ENCODE measurements at places on chromosomes 6 and 20.

DNA sequence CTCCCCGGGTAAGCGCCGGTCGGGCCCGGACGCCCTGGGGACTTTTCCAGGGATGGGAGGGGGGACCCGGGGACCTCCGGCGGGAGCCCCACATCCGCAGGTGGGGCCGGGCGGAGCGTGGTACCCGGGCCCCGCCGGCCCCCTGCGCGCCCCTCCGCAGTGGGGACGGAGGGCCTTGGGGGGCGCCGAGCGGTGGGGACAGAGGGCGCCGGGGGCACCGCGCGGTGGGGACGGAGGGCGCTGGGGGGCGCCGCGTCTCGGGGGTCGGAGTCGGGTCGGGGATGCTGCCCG is 270 bp downstream of the PLEKHG1 start:
- no peak for DNase-seq

GRCh38 chr6:6689400-6690143 is 101.1 kb downstream of the LY86 start:
- no peak for DNase-seq

DNA sequence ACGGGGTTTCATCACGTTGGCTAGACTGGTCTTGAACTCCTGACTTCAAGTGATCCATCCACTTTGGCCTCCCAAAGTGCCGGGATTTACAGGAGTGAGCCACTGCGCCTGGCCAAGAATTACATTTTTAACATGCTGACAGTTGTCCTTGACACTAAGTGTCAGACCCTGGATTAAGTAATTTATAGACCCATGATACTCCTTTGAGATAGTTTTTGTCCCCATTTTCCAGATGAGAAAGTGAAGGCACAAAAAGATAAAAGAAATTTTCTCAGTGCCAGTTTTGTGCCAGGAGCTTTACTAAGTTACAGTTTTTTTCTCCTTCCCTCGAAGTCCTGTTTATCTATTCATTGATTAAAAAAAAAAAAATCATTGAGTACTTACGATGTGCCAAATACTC is 9.8 kb upstream of the EDEM2 start:
- no peak for DNase-seq

- DNase-seq = no peak
Observed at GRCh38 chr6:27517928-27518787, 45.3 kb upstream of the ZNF184 start.

GRCh38 chr6:85751374-85752055 is 108.8 kb upstream of the SYNCRIP start:
- DNase-seq = no peak

DNA sequence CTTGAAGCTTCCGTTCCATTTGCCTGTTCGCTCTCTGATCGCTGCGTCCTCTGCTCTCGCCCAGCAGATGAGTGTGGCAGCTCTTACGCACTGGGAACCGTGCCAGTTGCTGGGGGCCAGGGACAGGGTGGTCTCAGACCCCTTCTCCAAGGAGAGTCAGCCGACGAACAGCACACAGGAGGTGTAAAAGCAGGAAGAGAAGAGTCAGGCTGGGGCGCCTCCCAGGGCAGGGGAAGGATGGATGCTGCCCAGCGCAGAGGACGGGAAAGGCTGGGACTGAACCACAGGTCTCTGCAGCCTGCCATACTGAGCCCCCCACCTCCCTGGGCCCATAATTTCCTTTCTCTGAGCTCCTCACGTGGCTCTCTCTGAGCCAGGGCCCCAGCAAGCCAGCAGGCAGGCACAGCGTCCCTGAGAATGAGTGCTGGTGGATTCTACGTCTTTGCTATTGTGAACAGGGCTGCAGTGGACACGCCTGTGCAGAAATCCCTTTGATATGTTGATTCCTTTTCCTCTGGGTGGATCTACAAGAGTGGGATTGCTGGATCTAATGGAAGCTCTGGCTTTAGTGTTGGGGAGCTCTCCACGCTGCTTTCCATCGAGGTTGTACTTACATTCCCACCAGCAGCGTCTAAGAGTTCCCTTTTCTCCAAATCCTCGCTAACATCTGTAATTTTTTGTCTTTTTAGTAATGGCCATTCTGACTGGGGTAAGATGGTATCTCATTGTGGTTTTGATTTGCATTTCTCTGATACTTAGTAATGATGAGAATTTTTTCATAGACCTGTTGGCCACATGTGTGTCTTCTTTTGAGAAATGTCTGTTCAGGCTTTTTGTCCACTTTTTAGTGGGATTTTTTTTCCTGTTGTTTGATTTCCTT is 104.1 kb downstream of the PSMB1 start:
- no peak for DNase-seq

- DNase-seq = no peak
Observed at GRCh38 chr6:169165561-169166300, 87.9 kb downstream of the THBS2 start.

GRCh38 chr6:146876271-146877151 is 277.7 kb downstream of the ADGB start:
- DNase-seq = no peak

DNA sequence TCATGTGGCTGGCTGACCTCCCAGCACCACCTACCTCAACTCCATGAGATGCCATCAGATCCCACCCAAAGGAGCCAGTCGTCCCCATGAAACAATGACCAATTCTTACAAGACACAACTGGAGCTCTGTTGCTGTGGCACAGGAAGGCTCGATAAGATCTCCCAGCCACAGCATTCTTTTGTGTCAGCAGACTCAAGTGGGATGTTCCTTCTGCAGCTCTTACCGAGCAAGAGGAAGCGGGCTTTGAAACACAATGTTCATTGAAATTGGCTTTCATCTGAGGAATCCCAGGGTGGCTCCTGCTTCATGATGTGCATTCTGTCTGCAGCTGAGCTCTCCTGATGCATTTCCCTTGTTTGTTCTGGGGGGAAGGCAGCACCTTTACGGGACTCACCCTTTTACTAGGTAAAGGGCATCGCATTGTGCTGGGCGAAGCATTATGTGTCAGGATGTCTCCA is 222.0 kb upstream of the SGK1 start:
- DNase-seq = no peak

DNA sequence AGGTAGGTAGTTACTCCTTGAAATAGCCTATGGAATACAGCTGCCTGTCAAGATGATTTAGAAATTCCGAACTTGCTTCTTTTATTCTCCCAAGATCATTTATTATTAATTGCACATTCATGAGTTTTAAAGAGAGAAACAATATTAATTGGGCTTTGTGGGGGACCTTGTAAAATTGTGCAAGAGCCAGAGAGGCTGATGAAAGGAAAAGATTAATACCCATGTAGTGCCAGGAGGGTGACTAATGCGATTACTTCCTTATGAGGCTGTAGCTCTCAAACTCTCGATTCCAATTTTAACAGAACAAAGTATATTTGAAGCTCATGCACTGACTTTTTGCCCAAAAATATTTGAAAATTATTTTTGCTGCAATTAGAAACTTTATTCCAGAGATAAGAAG is 423.8 kb upstream of the ID4 start:
- no peak for DNase-seq

- no peak for DNase-seq
Observed at GRCh38 chr20:41249411-41250281, 67.9 kb downstream of the ZHX3 start.
